ENCODE measurements at places on chromosomes 2 and 18.

GRCh38 chr2:128803222-128803621, 484.6 kb upstream of the HS6ST1 start:
- no peak for DNase-seq

DNA sequence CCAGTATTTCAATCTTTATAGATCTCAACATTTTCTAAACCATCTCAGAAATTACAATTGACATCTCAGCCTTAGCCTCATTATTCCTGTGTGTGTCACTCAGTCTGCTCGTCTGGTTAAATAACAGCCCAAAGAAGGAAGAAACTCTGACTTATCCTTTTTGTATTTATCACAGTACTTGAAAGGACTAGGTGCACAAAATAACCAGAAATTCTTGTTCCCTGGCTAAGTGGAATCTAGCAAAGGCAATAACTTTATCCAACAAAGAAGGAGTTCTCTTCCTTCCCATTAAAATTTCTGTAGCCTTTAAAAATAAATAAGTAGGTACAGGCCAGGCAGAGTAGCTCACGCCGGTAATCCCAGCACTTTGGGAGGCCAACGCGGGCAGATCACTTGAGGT, 139.9 kb upstream of the PID1 start:
- DNase-seq, result no peak

DNA sequence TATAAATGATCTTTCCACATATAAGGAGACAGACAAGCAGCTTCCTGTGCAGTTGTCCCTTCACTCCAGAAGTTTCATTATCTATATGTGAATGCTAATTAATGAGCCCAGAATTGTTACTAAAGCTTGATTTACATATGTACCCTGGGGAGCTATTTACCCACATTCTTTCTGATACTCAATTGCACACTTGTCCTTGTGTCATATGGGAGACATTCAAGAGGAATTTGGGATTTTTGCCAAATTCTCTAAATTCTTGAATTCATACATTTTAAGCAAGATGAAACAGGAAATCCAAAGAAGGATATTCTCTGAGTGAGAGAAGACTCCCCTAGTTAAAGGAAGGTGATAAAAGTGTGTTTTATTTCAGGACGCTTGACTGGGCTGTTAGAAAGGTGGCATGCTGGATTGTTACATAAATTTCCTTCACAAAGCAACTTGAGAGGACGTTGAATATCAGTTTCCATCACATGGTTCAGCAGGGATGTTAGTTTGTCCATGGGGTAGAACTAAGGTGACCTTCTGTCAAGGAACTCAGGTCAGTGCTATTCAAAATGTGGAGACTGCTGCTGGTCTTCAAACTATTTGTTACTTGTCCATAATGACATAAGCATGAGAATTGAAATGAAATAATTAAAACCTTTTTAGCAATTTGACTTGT, 368.2 kb downstream of the IRS1 start:
- no peak for DNase-seq

DNA sequence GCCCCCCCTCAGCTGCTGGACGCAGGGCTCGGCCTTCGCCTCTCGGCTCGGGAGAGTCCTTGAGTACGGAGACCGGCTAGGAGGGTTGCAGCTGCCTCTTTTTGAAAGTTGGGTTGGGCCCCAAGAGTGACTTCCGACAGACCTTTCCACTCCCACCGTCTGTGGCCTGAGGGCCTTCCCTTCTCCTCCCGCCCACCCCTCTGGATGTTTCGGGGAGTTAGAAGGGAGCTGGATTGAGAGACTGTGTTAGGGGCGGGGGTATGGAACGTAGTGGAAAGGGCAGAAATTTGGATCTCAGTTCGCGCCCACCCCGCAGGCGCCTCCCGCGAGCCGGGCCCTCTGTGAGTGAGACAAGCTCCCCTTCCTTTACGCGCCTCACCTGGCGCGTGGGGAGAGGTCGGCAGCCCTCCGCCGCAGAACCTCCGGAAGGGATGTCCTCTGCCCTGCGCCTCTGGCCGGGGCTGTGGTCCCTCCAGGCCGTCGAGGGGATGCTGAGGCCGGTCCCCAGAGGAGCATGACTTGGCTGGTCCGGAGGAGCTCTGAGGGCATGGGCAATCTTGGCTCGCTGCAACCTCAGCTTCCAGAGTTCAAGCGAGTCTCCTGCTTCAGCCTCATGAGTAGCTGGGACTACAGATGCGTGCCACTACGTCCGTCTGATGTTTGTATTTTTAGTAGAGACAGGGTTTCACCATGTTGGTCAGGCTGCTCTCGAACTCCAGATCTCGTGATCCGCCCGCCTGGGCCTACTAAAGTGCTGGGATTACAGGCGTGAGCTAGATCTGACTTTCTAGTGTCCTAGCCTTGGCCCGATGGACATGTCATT, 15.9 kb downstream of the C2orf74 start:
- DNase-seq, result peak; percentile 45

DNA sequence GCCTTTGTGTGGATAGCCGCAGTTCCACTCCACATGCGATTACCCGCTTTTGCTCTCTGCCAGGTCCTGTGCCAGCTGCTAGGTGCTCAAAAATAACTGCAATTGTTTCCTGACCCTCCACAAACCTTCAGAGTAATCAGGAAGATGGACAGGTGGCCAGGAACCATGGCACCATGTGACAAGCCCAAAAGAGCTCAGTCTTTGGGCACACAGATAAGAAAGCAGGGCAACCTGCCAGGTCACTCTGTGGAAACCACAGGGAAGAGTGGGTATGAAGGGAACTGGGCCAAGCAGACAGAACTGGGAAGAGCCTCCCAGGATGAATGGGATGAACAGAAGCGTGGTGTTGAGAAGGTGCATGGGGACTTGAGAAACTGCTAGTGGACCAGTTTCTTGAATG, 79.4 kb upstream of the AGAP1 start:
- no peak for DNase-seq

GRCh38 chr2:223936862-223937326, 8.2 kb downstream of the WDFY1 start:
- DNase-seq, result no peak

DNA sequence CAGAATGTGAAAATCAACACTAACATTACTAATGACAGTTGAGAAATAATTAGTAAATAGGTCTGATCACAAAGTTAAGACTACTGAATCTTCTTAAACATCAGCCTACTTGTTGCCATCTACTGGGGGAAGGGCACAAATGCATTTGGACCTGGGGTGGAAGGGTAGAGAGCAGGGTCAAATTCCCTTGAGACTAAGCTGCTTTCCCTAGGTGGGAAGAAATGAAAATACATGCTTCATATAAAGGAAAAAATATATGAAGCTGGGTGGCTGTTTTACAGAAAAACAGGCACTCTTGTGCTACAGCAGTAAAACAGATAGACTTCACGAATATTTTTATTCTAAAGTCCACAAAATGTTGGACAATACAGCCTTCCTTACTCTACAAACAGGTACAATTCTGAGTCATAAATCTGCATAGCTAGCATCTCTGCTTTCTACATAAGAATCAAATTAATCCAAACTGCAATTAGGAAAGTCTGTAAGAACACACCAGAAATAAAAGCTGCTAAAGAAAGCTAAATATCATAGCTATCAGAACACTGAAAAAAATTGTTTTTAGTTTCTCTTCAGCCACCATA, 10.9 kb downstream of the TRIP12 start:
- DNase-seq, result peak; percentile 22

GRCh38 chr2:173058673-173059072, 17.0 kb upstream of the MAP3K20 start:
- DNase-seq, result no peak

- no peak for DNase-seq
Observed at GRCh38 chr18:42765302-42765701, 350.2 kb downstream of the RIT2 start.

DNA sequence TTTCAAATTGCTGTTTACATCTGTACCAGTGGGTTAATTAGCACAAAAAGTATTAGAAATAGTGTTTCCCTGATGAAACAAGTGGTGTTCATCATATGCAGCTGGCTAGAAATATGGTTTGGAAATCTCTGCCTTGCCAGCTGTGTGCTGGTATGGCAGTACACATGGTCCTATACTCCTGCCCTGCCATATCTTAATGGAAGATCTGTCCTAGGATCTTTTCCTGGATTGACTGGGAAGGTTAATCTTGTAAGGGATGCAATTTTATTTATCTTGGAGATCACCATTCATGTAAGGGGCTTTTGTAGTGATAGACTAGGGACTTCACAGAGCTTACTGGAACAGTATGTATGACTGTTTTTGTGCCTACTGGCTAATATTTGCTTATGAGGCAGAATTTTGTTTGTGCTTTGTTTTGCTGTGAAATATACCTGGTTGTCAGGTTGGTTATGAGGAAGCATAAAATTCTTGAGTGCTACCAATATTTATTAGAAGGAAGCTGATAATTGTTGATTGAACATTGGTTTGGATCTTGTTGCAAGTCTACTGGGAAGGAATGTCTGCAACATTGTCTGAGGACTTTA, 73.5 kb downstream of the GULP1 start:
- no peak for DNase-seq

GRCh38 chr2:236168110-236169080, at the start of gene GBX2:
TSS of gene GBX2 (minus strand) at chr2:236168386. CDS start at chr2:236167971, 415 bp downstream.
- DNase-seq, result no peak

DNA sequence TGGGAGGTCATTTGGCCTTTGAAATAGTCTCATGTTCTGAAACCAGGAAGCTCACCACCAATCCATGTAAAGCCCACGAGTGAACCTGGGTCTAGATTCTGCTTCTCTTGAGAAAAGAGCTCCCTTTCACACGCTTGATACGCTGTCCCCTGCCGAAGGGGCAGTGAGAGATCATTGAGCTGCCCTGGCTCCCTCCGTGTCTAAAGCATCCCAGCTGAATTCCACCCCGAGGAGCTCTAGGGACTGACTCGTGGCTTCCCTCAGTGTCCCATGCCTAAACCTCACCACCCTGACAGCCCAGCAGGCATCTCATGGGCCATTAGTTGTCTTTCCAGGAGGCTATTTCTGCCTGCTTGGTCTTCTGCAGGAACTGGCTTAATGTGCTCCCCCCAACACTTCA, 68.6 kb downstream of the COL6A3 start:
- no peak for DNase-seq

DNA sequence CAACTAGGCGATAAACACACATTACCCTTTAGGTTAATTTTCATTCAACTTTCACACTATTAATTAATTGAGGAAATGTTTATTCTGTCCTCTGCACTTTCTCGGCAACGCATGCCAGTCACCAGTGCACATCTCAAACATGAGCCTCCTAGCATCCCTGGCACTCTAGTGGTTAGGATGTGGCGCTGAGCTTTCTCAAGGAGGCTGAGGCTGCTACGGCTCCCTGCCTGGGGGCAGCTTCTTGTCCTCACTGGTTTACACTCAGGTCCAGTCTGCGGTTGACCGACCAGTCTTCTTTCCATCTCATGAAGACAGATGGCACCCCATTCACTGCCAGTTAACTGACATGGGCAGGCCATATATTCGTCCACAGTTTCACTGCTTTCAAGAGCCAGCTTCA, 463.4 kb downstream of the EIPR1 start:
- DNase-seq, result no peak

DNA sequence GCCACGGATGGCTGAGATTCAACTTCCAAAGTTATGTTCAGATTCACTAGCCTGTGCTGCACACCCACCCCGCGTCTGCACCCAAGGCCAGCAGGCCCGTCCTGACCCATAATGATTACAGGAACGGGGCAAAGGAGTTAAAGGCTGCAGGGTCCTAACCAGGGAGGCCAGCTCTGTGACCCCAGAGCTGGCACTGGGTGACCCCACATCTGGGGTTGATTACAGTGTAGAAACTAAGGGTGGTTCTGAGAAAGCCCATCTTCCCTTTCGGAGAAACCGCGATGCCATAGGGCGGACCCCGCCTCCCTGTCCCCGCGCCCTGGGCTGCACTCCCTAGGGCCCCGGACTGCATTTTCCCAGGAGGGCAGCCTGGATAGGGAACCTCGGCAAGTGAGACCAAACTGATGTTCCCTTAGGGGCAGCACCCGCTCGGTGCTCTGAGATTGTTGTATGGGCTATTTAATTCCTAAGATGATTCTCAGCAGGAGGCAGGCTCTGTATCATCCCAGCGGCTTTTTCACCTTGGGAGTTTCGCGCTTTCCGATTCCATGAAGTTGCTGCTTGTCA, 2.2 kb upstream of the GPR148 start:
- no peak for DNase-seq

DNA sequence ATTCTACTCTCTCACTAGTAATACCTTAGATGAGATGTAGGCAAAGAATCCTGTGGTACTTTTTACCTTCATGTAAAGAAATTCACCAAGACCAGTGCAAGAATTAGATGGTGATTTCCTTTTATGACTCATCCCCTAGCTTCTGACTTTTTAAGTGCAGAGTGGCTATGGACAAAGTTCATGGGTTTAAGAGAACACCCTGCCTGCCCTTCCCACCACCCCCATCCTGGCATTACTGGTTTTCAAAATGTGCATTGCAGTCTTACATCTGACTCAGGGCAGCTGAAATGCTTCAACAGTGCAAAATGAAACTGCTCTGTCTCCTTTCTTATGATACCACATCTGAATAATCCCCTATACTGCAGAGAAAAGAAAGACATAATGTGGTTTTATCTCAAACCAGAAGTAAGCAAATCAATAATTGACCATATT, 22.6 kb downstream of the MAIP1 start:
- DNase-seq, result peak; percentile 73

- DNase-seq, result no peak
Observed at GRCh38 chr2:60488291-60488690, 65.2 kb downstream of the BCL11A start.

GRCh38 chr2:127644066-127645025, 1.6 kb upstream of the GPR17 start:
- no peak for DNase-seq

DNA sequence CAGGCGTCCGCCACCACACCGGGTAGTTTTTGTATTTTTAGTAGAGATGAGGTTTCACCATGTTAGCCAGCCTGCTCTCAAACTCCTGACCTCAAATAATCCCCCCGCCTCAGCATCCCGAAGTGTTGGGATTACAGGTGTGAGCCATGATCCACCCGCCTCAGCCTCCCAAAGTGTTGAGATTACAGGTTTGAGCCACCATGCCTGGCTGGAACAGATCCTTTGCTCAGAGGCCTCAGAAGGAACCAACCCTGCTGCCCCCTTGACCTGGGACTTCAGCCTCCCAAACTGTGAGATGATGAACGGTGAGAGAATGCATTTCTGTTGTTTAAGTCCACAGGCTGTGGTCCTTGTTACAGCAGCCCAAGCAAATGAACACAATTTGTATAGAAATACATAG, 67.0 kb downstream of the NCAPH start:
- DNase-seq, result no peak

- no peak for DNase-seq
Observed at GRCh38 chr2:21269382-21269781, 145.6 kb downstream of the TDRD15 start.

GRCh38 chr2:232328032-232328422, 50.5 kb upstream of the ALPP start:
- DNase-seq, result no peak

DNA sequence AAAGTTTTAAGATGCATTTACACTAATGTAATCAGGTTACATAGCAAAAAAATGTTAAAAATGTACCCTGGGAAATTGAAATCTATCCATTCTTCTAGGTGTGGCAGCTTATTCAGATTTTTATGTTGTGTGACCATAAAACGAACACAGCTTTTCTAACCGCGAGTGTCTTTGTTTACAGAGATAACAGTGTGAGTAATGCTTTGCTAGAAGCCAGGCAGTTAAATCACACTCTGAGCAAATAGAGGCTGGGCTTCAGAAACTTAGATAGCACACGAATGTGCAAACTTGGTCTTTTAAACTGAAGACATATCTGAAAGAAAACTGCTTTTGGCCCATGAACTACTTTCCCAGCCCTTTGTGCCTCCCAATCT, 116.1 kb downstream of the SPTBN1 start:
- DNase-seq, result peak; percentile 31

Measured in activated T-cell treated with anti-CD3 and anti-CD28 coated beads, Interleukin-2, amount 50 U/mL, for 72 hours (primary cell).